LNCaP clone FGC (cell line): ENCODE measurements at places on chromosomes 1 and 21.

- no peak for DNase-seq
Observed at GRCh38 chr1:166900987-166901386, 24.9 kb upstream of the TADA1 start.

- DNase-seq: no peak
Observed at GRCh38 chr1:208240662-208241355, 3.4 kb downstream of the PLXNA2 start.

DNA sequence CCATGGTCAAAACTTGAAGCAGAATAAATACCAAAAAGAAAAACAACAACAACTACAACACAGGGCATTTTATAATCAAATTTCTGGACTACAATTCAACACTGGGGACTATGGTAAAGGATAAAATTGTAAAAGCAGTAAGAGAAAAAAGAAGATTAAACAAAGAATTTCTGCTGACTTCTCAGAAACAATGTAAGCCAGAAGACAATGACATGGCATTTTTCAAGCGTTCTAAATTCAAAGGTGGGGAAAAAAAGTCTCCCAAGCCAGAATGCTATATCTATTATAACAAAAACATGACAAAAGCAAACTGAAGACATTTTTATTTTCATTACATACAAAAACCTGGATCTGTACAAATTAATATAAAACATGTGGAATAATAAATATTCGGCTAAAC, 433.1 kb downstream of the NPHP4 start:
- DNase-seq: no peak

DNA sequence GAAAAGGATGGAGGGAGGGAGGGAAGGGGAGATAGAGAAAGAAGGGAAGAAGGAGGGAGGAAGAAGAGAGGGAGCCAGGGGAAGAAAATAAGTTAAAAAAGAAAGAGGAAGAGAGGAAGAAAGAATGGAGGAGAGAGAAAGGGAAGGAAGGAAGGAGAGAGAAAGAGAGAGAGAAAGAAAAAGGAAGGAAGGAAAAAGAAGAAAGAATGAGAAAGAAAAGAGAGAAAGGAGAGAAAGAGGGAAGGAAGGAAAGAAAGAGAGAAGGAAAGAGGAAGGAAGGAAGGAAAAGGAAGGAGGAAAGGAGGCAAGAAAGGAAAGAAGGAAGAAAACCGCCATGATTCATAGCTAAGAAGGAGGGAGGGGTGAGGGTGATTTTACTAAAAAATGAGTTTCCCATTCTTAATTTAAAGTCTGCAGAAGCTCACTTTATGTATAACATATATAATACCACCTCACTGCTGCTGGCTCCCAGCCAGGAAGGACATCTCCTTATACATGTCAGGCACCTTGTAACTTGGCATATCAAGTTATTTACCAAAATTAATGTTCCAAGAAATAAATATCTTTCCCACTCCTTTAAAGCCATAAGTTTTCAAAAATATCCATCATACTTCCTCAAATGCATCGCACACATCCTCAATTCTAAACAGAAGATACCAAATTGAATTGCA, 46.0 kb upstream of the OLIG2 start:
- DNase-seq: no peak

GRCh38 chr1:165234149-165234548, 122.4 kb downstream of the LMX1A start:
- no peak for DNase-seq

DNA sequence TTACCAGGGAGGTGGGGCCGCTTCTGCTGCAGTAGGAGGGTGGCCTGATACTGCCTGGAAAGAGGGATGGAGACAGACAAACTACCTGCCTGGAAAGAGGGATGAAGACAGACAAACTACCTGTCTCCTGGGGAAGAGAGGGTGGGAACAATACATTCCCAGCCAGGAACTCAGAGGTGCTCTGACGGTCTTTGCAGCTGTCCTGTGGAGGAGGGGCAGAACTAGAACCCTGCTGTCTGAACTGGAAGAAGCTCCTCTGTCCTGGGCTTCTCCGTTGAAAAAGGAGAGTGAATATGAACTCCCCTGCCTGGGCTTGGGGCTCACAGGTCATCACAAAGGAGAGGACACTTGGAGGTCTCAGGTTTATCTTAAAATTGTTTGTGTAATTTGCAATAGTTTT, 40.3 kb upstream of the ETV3 start:
- no peak for DNase-seq

DNA sequence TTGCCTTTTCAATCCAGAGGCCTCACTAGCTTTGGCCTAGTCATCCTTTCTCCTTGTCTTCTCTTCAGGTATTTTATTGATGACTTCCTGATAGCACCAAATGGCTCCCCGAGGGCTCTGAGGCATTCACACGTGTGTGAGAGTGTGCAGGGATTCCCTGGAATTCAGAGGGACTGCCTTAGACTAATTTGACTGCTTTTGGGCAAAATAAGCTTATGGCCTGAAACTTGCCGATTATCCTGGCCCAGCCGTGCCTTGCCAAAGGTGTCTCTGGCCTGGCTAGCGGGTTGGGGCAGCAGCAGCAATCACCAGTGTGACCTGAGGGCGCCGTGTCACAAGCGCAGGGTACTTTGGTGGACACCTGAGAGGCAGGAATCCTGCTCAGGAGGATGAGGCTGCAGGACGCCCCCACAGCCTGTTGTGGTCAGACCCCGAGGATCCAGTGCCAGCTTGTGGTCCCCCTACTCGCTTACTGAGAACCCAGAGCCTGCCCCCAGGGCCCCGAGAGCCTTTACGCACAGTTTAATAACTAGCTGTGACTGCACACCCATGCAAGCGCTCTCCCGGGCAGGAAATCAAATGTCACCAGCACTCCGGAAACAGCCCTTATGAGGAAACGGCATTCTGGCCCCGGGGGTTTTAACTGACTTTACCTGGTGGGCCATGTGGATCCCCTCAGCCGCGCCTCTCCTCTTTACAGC, 62.8 kb upstream of the PDE9A start:
- DNase-seq: no peak

GRCh38 chr1:20402585-20403422, 83.2 kb downstream of the CAMK2N1 start:
- no peak for DNase-seq

GRCh38 chr1:2155788-2156187, 38.8 kb downstream of the FAAP20 start:
- DNase-seq: no peak

- DNase-seq: no peak
Observed at GRCh38 chr1:23167353-23168078, 1.1 kb downstream of the LUZP1 start.

- DNase-seq: no peak
Observed at GRCh38 chr21:28801906-28802305, 190.8 kb downstream of the LTN1 start.

DNA sequence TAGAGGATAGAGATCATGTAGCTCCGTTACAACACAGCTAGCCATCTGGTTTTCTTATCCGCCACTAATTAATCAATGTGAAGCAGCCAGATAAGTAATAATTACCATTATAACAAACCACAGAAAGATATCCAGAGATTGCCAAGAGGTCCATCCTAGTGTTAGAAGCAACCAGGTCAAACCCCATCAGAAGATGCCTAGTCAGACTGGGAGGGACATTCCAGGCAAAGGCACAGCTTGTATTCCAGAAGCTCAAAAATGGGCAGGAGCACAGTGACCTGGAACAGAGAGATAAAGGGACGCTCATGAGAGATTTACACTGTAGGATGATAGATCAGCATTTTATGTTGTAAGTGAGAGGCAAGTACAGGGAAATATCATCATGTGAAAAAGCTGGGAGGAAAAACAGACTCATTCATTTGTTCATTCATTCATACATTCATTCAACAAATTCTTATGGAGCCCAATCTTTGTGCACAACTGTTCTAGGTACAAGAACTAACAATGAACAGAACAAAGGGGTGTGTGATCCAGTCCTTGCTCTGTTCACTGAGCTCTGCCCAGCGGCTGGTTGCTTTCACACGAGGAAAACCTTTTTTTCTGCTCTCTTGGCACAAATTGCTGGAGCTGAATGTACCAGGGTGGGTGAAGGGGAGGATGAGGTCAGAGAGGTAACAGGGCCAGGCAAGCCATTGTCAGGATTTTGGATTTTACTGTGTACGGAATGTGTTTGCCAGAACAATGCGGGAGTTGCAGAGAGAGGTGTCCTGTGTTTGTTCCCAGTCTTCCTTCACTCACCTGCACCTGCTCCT, 240.8 kb upstream of the FGGY start:
- DNase-seq: no peak

DNA sequence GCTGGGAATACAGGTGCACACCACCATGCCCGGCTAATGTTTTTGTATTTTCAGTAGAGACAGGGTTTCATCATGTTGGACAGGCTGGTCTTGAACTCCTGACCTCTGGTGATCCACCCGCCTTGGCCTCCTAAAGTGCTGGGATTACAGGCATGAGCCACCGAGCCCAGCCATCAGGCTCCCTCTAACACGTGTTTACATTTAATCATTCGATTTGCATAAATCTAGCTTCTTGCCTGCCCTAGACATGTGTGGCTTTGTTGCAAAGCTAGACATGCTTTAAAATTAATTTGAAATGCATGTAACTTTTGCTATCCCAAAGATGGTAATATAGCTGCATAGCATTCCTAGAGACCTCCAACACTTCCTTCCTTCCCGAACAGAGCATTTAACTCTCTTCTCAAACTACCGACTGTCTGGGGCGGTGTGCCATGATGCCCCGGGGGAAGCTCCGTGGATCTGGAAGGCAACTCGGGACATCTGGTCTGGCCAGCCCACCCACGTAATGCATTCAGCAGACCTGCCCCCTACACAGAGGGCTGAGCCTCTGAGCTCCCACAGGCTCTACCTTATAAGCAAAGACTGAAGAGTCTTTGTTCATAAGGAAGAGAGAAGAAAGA, 34.6 kb upstream of the NID1 start:
- DNase-seq: no peak

DNA sequence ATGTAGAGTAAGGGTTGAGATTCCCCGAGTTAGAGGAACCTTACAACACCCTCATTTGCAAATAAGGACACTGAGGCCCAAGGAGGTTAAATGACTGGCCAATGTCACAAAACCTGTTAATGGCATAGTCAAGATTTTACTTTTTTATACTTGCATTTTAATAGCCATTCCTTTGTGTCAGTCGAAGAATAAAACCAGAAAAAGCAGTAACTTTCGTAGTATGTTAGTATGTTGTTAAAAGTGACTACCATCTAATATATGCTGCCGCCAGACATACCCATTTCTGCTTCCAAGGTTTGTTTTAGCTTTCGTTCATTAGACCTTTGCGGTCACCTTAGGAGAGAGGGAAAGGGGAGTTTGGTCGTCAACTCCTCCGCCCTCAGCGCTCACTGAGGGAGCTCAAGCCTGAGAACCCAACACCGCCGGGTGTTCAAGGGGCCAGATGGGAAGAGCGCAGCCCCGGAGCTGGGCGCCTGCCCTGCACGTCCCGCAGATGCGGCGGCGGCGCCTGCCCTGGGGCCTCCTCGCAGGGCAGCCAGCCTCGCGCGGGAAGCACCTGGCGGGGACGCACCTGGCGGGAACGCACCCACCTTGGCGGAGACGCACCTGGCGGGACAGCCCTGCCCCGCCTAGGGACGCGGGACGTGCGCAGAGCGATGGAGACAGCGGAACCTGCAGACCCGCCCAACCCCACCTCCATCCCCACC, 466 bp downstream of the VPS26C start:
- DNase-seq: peak; percentile 52

- DNase-seq: no peak
Observed at GRCh38 chr1:224497714-224498573, 63.3 kb upstream of the WDR26 start.

DNA sequence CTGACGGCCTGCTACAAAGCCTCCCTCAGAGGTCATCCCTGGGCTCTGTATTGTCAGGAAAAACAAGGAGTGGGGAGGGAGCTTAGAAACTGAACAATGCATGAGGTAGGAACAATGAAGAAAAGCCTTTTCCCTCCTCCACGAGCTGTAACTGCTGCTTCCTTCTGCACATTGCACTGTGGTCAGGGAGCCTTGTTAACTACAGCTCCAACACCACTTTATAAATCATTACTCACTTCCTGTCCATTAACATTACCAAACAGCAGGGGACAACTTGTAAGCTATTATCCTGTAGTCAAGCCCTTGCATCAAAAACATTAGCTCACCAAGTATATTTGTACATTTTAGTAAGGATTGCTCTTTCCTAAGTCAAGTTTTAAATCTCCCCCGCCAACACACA, 336.0 kb upstream of the NR5A2 start:
- DNase-seq: no peak

DNA sequence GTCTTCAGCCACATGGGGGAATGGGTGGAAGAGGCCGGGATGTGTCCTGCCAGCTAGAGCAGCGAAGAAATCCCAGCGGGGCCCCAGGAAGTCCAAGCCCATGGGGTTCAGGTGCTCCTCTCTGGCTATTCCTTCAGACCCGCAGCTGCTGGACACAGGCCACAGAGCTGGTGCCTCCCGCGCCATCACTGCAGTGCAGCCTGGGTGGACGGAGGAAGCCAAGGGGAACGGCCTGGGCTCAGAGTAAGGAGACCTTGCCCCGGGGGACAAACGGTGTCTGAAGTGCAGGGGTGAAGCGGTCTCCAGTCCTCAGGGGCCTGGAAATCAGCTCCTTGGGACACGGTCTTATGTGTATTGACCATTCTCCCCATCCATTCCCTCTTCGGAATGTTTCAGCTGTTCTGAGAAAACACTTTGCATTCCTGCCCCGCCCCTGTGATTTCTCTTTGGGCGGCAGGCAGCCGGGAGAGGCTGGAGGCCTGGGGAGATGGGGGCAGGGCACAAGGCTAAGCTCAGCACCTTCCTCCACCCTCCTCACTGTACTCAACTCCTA, 18.4 kb downstream of the MTHFR start:
- DNase-seq: no peak

GRCh38 chr1:218760601-218761570, 412.8 kb upstream of the LYPLAL1 start:
- DNase-seq: no peak

GRCh38 chr1:29986986-29987385, 736.4 kb downstream of the MATN1 start:
- DNase-seq: no peak

GRCh38 chr1:34758751-34759150, 789 bp upstream of the GJB4 start:
- no peak for DNase-seq
